Stimulated activated CD4-positive, alpha-beta T cell treated with anti-CD3 and anti-CD28 coated beads, Interleukin-2, amount 100 ng/mL, for 24 hours (primary cell): ENCODE measurements at places on chromosomes 1 and 21.

GRCh38 chr1:3283849-3284248, 170.6 kb upstream of the ARHGEF16 start:
- DNase-seq: peak; percentile 36

DNA sequence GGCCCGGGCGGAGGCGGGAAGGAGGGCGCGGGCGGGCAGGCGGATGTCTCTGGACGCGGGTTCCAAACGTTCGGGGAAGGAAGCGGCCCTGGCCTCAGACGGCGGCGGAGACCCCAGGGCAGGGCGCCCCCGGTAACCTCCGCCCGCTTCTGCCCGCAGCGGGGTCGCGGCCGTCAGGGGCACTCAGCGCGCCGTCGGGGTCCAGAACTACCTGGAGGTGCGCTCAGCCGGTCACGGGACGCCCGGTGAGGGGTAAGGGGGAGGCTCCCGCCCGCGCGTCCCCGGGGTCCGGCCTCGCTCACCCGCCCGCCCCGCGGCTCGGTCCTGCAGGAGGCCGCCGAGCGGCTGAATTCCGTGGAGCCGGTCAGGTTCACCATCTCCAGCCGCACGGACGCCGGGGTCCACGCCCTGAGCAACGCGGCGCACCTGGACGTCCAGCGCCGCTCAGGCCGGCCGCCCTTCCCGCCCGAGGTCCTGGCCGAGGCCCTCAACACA, 406 bp downstream of the PUSL1 start:
- peak; percentile 31 for DNase-seq

DNA sequence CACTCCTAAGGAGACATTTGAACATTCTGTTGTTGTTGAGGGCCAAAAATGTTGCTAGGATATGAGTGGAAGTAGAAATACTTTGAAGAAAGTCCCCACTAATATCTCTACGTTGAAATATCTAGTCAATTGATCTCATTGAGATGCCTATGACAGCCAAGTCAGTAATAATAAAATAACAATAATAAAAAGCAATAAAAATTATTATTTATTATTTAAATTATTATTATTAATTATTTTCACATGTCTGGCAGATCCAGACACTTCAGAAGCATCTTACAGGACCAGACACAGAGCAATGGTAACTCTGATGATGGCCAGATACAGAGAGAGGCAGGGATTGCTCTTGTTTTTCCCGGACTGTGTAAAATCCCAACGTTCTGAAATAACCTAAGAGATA, 143.5 kb upstream of the PALMD start:
- DNase-seq: no peak

DNA sequence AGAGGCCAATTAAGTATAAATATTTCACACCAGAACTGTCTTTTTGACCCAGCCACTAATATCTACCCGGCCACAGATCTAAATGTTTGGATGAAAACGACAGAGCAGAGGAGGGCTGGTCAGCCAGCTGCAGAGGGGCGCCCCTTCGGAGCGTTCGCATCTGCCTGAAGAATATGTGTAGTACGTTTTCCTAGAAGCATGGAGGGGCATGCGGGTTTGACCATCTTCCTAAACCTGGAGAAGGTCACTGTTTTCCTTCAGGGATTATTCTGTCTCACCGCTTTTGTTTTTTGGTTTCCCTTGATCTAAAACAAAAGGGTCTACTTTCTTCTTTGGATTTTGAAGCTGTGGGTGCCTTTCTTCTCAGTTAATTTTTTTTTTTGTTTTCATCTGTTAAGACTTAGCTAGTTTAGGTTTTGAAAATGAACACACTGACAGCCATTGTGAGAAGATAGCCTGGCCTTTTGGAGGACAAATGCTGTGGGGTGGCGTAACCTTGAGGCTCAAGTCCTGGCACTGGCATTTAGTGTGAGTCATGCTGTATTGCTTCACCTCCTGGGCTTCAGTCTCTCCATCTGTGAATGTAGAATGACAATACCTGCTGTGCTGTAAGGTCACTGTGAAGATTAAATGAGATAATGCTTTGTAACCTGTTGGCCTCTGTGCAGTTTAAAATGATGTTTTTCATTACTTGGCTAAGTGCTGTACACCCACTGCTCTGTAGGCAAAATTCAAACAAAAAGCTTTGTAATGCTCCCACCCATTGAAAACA, 74.1 kb upstream of the IRF2BP2 start:
- no peak for DNase-seq

DNA sequence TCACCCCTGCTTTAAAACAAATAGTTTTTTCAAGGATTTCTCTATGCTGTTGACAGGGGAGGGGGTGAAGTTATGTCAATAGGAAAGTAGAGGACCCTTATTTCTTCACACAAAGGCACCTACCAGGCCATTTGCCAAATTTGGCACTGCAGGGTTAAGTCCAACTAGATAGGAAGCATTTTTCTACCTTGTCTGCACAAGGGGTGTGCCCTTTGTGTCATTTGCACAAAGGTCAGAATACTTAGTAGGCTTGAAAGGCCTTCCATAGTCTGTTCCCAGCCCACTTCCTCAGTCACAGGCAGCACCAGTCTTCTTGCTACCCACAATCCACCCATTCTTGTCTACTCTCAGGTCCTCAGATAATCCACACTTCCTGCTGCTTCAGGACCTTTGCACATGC, 7.0 kb downstream of the TACSTD2 start:
- no peak for DNase-seq

DNA sequence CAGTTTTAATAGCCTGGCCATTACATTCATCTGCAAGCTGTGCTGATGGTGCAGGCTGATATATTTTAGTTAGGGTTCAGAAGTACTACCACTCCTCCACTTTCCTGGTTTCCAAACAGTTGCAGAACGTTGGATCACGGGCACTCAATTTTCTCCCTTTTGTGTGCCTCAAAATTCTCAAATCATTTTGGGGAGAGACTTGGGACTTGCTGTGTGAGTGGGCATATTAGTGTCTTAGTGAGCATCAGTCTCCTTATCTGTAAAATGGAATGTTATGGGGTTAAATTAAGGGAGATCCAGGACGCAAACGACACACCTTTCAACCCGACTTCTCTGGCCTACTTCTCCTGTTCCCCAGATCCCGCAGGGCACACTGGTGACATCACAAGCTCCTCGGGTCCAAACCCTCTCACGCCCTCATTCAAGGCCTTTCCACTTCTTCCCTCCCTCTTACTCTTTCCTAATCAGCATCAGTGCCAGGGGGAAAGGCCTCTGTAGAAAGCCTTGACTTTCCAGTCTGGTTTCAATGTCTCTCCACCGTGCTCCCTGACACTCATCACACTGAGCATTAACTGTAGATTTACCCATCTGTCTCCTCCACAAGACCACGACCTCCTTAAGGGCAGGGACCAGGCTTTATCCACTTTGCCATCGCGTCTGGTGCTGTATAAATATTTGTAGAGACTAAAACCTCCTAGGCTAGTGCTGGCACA, 1.2 kb downstream of the PIGP start:
- DNase-seq: peak; percentile 28

DNA sequence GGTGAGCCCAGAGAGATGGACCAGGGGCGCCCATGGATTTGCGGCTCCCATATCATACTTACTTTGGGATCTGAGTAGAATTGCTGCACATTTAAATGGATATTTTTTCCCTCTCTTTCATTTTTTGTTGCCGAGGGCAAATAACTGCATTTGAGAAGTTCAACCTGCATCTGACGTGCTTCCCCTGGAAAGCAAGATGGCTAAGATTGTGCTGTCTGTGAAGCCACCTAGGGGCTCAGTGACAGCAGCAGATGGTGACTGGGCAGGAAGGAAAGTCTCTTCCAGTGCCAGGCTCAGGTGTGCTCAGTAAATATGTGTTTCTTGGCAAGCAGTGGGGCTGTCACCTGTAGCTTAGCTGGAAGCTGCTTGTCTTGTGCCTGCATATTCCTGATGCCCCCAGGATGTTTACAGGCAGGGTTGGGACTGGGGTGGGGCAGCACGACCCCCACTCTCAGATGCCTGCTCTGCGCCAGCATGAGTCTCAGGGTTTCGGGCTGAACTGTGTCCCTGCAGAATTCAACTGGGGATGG, 59.8 kb upstream of the ETV3 start:
- DNase-seq: no peak

DNA sequence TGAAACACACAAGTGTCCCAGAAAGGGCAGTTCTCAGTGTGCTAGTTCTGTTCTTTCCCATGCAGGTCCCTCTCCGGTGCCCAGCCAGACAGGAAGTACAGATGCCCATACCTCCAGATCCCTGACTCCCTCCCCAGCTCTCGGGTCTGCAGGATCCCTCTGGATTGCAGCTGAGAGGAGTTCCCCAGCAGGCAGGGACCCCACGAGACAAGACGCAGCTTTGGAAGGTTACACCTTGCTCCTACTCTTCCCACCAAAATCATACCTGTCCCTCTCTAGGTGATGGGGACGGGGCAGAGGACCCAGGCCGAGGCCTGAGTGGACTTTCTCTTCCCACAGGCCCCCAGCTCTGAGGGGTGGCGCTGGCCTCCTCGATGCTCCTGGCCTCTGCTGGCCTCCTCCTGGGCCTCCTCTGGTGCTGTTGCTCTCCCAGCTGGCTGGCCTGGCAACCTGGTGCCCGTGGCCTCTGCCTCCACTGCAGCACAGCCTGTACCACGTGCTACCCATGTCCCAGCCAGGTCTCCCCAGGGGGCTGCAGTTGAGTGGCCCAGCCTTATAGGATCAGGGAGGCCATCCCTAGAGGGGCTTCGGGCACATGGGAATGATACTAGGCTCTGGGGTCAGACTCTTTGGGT, 9.4 kb downstream of the LDLRAD2 start:
- DNase-seq: no peak

DNA sequence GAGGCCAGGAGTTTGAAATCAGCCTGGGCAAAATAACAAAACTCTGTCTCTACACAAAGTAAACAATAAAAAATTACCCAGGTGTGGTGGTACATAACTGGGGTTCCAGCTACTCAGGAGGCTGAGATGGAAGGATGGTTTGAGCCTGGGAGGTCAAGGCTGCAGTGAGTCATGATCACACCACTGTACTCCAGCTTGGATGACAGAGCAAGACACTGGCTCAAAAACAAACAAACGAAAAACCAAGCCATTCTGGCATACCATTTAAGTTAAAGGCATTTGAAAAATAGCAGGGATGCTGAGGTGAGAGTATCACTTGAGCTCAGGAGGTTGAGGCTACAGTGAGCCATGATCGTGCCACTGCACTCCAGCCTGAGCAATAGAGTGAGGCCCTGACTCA, 5.3 kb upstream of the ALDH9A1 start:
- DNase-seq: no peak

- no peak for DNase-seq
These were observed 1.1 kb downstream of the PSRC1 start for GRCh38 chr1:109281680-109282496.

- DNase-seq: no peak
These were observed 81.1 kb downstream of the PGM1 start for GRCh38 chr1:63674238-63674864.
